ENCODE measurements at places on chromosomes 6 and 20. TPM values are rescaled to one million over a fixed set of nuclear protein-coding genes. Genes with fewer than 3 reads are reported as not detected.

Gene ELOVL4
- 0.61 TPM for polyA plus RNA-seq

Gene DEFB121
- not detected for polyA plus RNA-seq

Gene GABRR2
- 0.38 TPM for polyA plus RNA-seq

Gene CLPSL1
- polyA plus RNA-seq, result not detected

- DNase-seq, result no peak
These were observed 586.5 kb upstream of the EPHA7 start for GRCh38 chr6:94005835-94006234.

DNA sequence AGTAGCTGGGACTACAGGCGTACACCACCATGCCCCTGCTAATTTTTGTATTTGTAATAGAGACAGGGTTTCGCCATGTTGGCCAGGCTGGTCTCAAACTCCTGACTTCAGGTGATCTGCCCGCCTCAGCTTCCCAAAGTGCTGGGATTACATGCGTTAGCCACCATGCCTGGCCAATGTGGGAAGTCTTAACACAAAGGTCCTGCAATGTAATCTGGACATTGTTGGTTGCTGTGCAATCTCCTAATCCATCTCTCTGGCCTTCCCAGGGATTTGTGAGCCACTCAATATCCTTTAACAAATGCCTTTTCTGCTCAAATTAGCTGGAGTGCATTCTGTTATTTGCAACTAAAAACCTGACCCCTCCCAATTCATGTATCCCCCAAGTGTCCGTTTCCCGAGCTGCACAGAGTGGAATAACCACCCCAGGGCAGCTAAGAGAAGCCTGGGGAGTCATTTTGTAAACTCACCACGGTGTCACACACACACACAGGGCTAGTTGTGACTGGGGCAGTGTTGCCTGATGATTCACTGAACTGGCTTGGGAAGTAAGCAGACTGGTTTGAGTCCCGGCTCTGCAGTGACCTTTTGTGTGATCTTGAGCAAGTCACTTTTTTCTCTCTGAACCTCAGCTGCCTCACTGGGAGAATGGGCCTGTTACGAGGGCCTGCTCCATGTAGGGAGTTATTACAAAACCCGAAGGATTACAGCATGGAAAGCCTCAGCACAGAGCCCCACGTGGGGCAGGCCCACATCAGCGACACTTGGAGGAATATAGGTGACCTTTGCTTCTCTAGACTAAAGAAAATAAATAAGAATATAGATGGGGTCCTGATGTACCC is 152.3 kb downstream of the ZMYND8 start:
- no peak for DNase-seq

- no peak for DNase-seq
These were observed 15.8 kb downstream of the PCIF1 start for GRCh38 chr20:45950330-45950646.

DNA sequence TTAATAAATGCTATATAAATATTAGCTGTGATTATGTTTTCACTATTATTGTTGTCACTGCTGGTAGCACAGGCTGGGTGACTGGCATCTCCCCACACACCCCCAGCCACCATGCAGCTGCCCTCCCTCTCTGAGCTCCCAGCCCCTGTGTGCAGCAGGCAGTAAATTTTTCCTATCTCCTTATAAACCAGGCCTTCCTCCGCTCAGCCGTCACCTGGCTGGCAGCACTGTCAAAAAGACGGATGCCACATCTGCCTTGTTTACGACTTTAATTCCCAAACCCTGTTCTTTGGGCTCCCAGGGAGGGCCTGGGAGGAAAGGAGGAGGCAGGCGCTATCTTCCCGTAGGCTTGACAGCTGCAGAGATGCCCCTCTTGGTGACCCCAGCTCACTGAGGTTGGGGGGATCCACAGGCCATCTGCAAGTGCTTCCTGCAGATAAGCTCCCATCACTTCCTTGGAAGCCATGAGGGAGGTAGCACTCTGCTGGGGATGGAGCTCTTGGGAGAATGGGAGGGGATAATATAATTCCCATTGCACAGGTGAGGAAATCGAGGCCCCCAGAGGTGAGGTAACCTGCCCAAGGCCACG is 94.5 kb downstream of the GRM4 start:
- no peak for DNase-seq

GRCh38 chr6:80227545-80228105 is 121.2 kb downstream of the BCKDHB start:
- no peak for DNase-seq

- no peak for DNase-seq
These were observed 169.9 kb downstream of the ADGB start for GRCh38 chr6:146768722-146769121.

DNA sequence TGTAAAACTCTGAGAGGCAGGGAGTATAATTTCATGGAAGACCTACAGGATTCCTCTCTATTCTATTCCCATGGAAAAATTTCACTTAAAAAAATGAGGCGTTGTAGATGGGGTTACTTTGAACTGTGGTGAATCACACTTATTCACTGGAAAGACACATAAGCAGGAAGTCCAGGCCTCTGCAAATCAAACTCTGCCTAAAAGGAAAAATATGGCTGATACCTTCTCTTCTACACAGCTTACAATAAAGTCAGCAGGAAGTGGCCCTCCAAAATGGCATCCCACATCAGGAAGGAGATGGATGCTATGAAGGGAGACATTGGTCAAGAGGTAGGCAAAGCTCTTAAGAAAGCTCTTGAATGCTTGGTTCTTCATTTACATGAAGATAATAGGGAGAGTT is 115.9 kb downstream of the FYN start:
- DNase-seq, result no peak

- no peak for DNase-seq
These were observed 9.4 kb downstream of the ARFGEF2 start for GRCh38 chr20:48930878-48931277.

GRCh38 chr20:61967300-61967699 is 98.4 kb downstream of the TAF4 start:
- DNase-seq, result no peak

DNA sequence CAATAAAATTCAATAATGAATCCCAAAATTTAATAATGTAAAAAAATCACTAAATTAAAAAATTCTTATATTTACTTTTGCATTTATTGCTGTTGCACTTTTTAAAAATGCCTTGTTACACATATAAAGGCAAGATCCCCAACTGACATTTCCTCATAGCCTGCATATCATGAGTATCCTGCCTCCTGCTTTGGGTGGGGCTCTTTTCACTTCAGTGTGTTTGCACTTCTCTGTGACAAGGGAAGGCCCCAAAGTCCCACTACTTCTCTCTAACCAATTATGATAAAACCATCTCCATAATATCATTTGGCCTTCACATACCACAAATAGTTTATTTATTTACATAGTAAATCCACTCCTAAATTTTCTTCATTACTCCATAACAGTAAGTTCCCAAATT is 446.1 kb upstream of the MARCKS start:
- DNase-seq, result no peak

GRCh38 chr20:46797206-46797605 is 87.8 kb downstream of the SLC2A10 start:
- no peak for DNase-seq

- no peak for DNase-seq
These were observed 34.1 kb downstream of the DCDC2 start for GRCh38 chr6:24323632-24324337.

DNA sequence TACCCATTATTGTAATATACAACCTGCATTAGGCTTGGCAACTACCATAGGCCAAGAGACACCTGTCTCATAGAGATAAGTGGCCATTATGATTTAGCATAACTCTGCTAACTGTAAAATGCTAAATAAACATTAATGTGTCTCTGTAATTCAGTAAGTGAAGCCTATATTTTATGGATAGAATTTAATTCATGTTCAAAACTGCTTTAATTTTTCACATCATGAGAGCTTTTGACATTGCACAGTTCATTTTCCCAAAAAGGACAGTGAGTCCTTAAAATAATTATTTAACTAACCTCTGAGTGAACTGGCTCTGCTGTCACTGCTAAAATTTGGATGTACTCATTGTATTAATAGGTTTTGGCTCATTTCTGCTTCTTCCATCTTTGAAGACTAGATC is 41.4 kb upstream of the TMX4 start:
- DNase-seq, result no peak

DNA sequence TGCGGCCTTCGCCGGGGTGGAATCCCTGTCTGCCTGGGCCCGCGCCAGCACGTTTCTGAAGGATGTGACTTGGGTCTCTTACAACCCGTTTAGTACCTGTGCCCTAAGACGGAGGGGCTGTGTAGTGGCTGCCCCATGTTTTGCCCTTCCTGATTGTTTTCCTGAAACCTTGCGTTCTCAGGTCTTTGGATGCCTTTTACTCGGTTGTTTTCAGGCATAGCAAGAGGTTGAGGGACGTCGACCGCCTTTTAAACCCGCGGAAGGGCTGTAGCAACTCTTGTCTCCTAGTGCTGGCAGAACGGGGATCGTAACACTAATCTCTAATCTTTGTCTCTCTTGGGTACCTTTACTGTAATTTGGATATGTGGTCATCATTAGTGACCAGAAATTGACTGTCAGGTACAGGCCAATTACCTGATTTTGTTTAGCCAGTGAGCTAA is 706 bp upstream of the NANP start:
- no peak for DNase-seq

- peak; percentile 69 for DNase-seq
These were observed 330.9 kb upstream of the CDH4 start for GRCh38 chr20:60921022-60921622.
